ENCODE measurements at places on chromosomes 2 and 18.

- no peak for DNase-seq
Measured at GRCh38 chr2:88919087-88919738, 227.7 kb downstream of the RPIA start.

DNA sequence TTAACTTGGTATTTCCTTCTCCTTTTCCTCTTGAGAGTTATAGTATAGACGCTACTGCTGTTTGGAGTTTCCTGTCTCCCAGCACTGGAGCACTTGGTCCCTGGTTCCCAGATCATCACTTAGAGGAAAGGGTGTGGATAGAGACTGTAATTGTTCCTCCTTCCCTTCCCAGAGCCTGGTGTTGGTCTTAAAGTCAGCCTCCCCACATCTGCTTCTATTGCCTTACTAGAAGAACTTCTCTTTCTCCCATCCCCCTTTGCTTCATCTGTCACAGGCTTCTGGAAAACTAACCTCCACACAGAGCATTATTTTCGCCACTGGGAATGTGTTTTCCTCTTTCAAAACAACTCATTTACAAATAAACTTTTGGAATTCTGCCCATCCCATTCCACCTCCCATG lies 131.0 kb downstream of the CCDC85A start:
- DNase-seq, result no peak

DNA sequence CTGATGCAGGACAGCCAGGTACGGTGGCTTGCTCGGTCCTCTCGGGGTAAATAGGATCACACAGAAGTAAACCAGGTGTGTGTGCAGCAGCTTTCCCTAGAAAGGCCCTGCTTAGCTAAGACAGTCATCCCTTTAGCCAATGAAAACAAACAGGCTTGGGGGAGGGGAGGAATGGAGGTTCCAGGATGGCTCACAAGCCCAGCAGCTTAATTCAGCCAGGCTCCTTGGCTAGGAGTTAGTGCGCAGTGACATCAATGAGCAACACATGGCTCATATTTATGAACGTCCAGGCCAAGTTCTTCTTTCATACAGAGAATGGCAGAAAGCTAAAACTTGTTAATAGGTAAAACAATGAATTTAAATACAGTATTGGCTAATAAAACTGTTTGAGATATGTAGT lies 10.2 kb downstream of the IAH1 start:
- no peak for DNase-seq

- DNase-seq, result no peak
Measured at GRCh38 chr2:160213511-160213910, 13.4 kb upstream of the ITGB6 start.

GRCh38 chr2:172103471-172104272 lies 972 bp upstream of the DLX2 start:
- no peak for DNase-seq

DNA sequence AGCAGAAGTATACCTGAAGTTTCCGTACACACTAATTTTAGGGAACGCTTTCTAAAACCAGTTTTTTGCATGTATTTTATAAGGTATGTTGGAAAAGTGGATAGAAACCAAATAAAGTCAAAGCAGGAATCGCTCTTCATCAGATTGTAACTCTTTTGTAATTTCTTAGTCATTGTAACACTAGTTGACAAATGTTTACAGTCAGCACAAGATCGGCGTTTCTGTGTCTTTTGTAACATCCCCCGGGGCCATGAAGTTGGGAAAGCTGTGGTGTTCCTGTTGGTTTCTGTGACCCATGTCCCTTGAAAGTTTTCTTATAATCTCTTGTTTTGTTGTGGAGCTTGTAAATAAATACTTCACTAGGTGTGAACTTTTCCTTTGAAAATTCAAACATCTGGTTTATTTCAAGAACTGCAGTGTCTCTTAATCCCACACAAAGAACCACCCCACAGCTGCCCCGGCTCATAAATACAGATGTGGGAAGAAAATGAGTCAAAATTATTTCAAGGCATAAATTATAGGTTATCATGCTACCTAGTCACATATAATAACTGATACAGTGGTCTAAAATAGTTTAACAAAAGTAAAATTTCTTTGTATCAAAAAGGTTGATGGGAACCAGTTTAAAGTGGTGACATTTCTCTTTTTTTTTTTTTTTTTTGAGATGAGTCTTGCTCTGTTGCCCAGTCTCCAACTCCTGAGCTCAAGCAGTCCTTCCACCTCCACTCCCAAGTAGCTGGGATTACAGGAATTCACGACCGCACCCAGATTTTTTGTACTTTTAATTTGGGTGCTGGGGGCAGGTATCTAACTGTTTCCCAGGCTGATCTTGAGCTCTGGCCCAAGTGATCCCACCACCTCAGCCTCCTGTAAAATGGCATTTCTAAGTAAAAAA lies 751 bp upstream of the NMI start:
- no peak for DNase-seq

DNA sequence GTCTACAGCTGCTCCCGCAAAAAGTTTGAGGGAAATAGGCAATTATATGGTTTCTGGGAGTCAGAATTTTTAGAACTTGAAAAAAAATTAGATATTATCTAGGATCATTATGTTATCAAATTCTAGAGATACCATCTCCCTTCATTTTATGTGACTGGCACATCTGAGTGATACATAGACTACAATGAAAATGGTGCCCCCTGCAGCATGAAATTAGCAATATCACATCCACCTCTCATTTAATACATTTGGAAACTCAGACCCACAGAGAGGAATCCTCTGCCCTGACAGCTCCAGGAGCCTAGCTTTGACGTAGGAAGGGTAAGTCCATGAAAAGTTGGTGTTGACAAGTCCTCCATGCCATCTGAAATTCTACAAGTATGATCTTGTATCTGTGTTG lies 381.6 kb downstream of the SUCLG1 start:
- no peak for DNase-seq
